Esophagus squamous epithelium (tissue), 5 donors: ENCODE measurements at places on chromosomes 7 and 10.

DNA sequence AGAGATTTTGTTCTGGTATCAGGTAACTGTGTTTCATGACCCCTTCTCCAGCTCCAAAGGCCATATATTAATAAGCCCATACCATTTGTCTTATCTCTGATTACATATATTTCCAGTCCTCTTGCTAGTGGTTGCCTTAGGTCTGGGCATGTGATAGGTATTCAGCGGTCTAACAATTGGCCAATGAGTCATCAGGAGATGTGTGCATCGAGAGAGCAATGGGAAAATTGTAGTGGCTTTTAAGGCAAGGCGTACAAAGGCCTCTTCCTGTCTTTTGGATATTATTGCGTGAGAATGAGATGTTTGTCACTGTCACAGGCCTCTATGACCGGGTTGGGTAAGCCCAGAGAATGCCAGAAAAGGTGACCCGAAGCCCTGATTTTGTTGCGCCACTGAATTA lies 38.6 kb upstream of the SFRP5 start:
- no peak for DNase-seq

DNA sequence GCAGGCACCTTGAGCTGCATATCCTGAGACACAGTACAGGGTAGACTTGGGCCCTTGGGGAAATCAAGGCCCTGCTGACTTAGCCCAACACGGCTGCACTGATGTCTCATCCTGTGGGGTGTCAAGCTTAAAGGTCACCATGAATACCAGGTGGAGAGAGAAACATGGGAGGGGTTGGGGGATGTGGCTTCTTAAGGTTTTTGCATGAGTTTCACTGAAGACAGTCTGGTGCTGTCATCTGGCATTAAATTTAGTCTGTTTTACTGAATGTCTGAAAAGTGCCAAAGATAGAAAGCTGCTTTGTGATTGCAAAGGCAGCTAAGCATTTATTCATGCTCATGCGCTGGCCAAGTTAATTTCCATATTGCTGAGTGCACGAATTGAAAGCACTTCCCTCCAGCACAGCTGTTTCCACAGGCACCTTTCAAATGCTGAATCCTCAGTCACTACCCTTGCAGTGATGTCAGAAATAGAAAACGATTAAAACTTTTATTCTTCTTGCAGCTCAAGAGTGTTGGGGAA lies 102.1 kb downstream of the OSBPL3 start:
- no peak for DNase-seq

DNA sequence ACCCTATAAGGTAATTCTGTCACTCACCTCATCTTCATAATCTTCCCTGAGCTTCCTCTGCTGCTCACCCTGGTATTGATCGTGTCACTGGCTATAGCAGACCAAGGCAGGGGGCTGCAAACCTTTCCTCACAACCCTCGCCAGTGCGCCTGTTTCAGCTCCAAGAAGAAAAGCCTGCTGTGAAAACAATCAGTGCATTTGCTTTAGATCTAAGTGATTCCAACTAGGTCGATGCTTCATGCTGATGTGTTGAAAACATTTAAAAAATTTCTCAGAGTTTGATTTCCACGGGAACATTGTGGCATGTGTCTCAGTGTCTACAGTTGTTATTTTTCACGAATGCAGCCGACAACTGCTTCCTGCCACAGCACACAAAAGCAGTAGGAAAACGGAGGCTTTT lies 27.3 kb downstream of the POU6F2 start:
- DNase-seq = no peak

DNA sequence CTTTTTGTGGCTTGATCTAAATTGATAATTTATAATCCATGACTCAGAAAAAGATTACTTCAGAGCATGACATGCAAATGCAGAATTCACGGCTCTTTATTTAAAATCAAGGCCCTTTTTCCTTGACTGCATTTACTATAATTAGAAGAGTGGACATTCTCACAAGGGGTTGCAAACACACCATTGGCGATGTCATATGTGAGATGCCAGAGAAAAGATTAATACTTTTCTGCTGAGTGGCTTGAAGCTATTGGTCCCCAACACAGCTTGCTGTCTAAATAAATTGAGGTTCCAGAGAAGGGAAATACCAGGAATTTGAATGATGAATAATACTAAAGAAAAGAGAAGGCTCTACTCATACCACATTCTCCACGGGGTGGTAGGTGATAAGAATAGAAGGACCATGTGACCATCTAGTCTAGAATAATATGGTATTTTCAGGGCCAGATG lies 78.7 kb upstream of the ARID5B start:
- no peak for DNase-seq

DNA sequence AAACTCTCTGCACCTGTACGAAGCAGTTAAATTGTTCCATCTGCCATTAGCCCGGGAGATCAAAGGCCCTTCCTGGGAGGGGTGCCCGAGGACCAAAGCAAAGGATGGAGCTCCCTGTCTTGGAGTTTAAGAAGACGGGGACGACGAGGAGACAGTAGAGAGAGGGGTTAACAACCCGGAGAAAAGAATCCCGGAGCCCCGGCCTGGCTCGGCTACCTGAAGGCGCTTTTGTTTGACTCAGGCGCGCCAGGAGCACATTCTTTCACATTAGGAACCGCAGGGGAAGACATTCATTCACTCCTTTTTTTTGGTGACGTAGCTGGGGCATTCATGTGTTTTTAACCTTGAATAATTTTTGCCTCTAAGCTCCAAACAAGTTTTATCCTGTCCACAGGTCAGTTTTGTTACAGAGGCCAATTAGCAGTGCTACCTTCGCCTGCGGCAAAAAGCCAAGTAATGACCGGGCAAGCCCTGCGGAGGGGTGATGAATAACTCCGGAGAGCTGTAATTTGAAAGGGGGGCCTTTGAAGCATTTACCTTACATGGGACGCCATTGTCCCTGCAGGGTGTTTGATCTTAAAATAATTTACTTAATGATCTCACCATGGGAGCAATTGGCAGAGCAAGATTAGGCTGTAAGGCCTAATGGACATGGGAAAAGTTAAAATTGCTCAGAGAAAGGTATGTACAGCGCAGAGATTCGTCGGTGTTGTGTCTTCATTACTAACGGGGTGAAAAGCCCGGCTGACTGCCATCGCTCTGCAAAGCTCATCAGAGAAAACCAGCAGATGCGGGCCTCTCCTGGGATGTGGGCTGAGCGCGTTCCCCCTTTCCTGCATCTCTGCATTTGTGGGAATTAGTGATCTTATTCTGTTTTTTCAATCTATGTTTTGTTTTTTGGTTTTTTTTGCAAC lies 258.0 kb upstream of the SP4 start:
- DNase-seq = no peak

DNA sequence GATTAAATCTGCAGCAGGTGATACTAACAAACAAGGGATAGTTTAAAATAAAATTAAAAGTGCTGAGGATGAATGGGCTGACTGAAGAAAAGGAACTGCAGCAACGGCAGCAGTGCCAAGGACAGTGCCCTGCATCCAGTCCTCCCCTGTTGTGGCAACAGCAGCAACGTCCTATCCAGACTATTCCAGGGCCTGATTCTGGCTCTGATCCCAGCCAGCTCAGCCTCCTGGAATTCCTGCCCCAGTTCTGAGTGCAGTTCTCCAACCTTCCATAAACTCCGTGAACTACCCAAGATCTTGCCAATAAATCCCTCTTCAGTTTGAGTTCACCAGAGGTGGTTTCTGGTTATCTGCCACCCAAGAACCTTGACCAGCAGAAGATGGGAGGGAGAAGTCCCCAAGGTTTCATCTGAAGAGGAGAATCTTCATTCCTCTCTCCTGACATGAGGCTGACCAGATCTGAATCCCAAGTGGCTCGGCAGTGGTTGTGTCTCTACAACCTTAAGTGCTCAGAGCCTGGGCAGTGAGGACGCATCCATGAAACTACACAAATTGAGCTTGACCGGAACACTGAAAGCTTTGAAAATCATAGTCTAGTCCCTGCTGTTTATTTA lies 115.8 kb downstream of the SORBS1 start:
- no peak for DNase-seq

DNA sequence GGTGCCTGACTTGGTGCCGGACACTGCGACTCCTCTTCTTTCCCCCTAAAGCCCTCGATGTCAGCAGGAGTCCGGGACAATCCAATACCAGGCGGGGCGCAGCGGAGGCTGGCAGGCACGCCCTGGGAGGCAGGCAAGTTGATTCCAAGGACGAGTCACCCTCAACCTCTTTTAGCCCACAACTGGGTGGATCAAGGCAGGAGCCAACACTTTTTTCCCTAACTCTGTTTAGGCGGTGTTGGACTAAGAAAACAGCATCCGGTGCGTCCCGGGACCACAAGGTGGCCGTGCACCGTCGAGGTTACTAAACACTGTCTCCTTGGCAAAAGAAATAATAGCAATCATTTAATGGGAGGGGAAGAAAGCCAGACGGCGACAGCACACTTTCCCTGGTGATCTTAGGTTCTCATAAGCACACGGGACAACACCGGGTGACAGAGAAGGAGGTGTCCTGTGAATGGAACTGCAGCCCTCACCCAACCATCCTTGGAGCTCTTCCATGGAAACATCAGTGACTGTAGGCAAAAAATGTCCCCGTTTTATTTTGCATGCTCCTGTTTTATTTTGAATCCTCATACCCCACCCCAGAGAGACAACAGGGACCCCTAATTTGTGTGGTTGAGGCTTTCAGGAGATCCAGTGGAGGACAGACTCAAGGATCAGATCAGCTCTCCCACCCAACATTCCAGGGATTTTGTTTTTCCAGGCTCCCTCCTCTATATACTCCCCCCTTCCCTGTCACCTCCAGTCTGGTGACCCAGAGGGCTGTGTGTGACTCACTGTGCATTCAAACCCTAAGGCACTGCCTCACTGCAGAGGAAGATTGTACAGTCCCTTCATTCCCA lies 1.3 kb upstream of the CALCR start:
- DNase-seq = no peak

- no peak for DNase-seq
These were observed 27.6 kb downstream of the CEP41 start for GRCh38 chr7:130413201-130413600.

GRCh38 chr10:9900751-9901150 lies 1116.9 kb upstream of the CELF2 start:
- DNase-seq = no peak

DNA sequence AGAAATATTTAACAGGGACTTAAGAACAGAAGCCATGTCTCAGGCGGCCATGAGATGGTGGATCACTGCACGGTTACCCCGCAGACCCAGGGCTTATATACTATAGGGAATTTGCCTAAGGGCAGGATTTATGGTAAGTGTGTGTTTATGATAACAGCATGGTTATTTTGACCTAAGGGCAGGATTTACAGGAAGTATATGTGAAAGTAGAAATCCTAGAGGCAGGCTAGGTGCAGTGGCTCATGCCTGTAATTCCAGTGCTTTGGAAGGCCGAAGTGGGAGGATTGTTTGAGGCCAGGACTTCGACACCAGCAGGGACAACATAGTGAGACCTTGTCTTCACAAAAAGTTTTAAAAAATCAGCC lies 43.0 kb upstream of the ZNF438 start:
- no peak for DNase-seq

GRCh38 chr7:4133491-4134044 lies 548.5 kb upstream of the FOXK1 start:
- DNase-seq = no peak

DNA sequence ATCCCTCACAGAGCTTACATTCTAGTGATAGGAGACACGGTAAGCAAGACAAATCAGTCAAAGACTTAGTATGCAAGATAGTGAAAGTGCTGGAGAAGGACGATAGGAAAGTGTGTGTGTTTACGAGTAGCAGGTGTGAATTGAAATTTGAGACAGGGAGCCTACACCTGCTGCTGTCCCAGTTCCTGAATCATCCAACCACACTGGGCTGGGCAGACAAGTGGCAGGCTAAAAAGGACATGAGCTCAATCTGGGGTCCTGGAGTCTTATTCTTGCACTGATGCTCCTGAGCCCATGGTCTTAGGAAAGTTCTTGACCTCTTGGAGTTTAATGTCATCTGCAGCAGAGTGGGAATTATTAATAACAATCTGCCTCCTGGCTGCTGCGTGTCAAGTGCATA lies 16.2 kb downstream of the RBP3 start:
- DNase-seq = no peak

DNA sequence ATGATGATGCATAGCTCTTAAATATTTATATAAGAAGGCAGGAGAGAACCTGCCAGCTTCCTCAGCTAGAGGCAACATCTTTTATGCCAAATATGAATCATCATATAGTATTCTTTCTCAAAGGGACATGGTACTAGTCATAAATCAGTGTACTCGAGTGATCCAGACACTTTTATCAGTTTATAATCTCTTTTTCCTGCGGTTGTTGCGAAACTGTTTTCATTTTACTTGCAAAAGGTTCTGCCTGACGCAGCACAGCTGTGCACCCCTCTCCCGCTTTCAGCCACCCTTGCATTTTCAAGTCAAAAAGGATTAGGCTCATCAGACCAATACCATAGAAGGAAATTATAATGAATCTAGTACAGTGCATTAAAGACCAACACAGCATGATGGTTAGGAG lies 332.3 kb upstream of the PRKCQ start:
- DNase-seq = no peak

GRCh38 chr7:155316427-155317113 lies 18.9 kb downstream of the INSIG1 start:
- DNase-seq = no peak

DNA sequence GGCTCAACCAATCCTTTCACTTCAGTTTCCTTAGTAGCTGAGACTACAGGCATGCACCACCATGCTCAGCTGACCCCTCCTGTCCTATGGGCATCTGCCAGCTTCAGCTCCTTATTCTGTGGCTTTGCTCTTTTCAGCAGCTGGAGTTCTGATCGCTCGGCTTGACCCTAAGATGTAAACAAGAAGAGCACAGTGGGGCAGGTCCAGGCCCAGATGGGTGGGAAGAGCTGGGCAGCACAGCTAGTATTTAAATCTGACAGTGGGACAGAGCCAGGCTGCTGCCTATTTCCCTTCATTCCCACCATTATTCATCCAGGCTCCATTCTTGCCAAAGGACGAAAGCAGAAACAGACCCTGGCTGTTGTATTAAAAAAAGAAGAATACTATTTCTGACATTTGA lies 494.9 kb upstream of the PODXL start:
- no peak for DNase-seq

DNA sequence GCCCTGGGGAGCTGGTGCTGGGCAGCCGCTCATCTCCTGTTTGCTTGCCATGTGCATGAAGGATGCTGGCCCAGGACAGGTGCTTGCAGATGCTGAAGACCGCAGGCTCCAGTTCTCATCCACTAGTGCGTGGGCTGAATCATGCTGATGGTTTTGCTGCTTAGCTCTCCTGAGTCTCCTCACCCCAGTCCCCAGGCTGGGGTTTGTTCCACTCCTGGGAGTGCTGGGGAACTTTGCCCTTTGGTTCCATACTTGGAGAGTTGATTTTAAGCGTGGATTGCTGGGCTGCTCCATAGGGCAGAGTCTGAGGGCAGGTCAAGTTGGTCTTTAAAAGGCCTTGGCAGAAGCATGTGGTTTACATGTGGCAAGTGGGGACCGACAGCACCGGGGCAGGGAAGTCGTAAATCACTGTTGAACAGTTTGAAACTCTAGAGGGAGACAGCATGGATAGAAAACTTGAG lies 9.1 kb downstream of the DYNC2I1 start:
- no peak for DNase-seq

GRCh38 chr10:6494936-6495592 lies 85.0 kb downstream of the PRKCQ start:
- no peak for DNase-seq

GRCh38 chr10:65413001-65413400 lies 1512.8 kb upstream of the LRRTM3 start:
- no peak for DNase-seq
